ENCODE measurements at places on chromosomes 12 and 14. TPM values are rescaled to one million over a fixed set of nuclear protein-coding genes. Genes with fewer than 3 reads are reported as not detected.

- DNase-seq: no peak
These were observed 18.3 kb downstream of the KCTD10 start for GRCh38 chr12:109458771-109459208.

- DNase-seq: no peak
These were observed 743.9 kb upstream of the FLRT2 start for GRCh38 chr14:84785996-84786395.

- DNase-seq: no peak
These were observed 24.3 kb upstream of the PLEK2 start for GRCh38 chr14:67436006-67436866.

GRCh38 chr12:70590549-70591226 is 46.5 kb downstream of the PTPRB start:
- DNase-seq: no peak

The SCYL2 gene
- 36.0 TPM for total RNA-seq

- no peak for DNase-seq
These were observed 42.1 kb downstream of the PRMT8 start for GRCh38 chr12:3532931-3533702.

The ZCRB1 gene
- total RNA-seq: 113 TPM

- DNase-seq: no peak
These were observed 6.8 kb upstream of the PAX9 start for GRCh38 chr14:36654794-36655381.

DNA sequence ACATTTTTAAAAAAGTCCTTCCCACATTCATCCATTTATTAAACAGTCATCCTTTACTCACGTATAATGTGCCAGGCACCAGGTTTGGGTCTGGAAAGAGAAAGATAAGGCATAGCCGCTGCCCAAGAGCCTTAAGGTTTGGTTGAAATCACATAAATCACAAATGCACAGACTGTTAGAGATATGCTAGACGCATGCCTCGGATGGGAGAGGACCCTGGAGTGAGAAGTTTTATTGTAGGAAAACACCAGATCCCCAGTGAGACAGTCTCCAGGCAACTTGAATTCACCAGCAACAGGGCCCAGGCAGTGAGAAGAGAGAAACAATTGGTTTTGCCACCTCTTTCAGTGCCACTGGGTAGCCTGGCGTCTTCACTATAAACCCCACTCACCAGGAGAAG is 305.9 kb upstream of the AMIGO2 start:
- DNase-seq: no peak

The PROX2 gene
- 0.29 TPM for total RNA-seq

DNA sequence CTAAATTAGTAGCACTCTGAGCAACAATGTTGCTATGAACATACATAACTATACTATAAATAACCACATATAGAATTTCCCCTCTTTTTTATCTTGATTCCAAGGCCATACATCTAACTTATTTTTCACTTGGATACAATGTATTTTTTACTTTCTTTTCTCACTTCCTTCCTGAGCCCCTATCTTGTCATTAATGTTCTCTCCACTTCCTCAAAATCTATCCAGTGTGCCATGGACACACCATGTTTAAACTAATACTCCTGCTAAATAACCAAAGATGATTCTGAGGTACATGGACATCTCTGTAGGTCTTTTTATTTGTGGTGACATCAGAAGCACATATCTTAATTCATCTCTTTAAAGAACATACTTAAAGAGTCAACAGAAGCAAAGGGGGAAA is 251.2 kb downstream of the C12orf42 start:
- no peak for DNase-seq

DNA sequence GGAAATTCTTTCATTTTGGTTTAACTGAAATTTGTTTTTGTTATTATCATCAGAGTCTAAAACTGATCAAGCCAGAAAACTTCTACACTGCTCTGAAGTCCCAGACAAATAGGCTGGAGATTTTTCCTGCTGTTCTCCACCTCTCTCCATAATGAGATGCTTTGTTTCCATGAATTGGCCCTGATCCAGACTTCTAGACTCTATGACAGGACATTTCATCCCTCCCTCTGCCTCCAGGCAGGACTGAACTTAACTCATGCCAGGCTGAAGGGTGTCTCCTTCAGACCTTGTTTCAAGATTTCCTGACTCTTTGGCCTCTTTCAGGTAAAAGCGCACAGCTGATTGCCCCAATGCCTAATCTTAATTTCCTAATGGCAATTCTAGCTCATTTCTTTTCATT is 69.1 kb upstream of the HOXC13 start:
- no peak for DNase-seq

The PRDM4 gene
- 35.9 TPM for total RNA-seq

DNA sequence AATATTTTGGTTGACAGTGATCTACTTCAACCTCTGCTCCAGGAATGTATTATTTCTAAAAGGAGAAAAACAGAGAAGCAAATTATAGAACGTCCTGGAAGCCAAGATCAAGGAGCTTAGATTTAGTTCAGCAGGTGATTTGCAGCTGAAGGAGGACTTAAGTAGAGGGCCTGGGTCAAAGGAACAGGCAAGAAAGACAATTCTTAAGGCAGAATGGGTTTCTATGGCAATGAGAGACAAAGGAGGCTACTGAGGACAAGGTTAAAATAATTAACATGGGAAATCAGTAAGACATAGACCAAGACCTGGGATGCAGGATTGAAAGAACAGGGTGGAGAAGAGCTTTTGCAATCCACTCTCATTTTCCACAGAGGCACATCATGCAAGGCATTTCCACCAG is 2.4 kb upstream of the SNW1 start:
- no peak for DNase-seq

- DNase-seq: peak; percentile 42
These were observed 15.6 kb downstream of the SMUG1 start for GRCh38 chr12:54173066-54173726.

DNA sequence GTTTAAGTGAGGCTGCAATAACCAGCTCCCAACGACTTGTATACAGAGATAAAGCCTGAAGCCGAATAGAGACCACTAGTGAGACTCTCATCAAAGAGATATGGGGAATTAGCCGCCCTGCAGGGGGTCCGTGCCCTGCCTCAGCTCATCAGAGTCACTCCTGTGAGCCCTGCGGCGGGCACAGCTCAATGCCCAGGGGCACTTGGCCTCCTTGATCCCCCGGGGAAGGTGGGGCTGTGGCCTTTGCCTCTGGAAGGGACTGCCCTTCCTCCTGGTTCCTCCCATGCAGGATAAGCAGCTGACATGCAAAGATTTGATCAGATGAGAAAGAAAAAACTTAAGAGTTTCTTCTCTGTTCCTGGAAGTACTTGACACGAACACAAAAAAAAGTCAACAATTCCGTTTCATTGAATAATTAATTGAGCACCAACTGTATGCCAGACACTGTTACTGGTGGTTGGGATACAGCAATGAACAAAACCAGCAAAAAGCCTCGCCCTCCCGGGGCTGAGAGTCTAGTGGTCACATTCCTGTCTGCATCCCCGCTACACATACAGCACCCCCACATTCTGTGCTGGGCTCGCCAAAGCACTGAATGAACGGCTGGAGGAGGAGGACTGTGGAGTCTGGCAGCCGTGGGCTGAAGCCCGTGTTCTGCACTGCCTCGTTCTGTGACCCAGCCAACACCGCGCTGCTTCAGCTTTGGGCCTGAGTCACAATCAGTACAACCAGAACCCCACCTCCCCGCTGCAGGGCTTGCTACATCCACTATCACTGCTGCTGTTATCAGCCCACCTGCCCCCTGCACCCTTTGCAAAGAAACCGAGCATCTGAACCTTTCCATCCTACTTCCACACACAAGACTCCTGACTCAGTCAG is 10.3 kb downstream of the TTC7B start:
- DNase-seq: no peak

- DNase-seq: no peak
These were observed 62.8 kb downstream of the PPP2R5C start for GRCh38 chr14:101824339-101824727.

- DNase-seq: no peak
These were observed 1069.0 kb downstream of the VRK1 start for GRCh38 chr14:97866195-97866594.

- DNase-seq: no peak
These were observed 20.6 kb downstream of the FUT8 start for GRCh38 chr14:65433157-65433556.

The CD27 gene
- 90.5 TPM for total RNA-seq
